ENCODE measurements at places on chromosomes 7 and 10.

GRCh38 chr10:96646301-96646700, 59.5 kb upstream of the TM9SF3 start:
- DNase-seq, result no peak

DNA sequence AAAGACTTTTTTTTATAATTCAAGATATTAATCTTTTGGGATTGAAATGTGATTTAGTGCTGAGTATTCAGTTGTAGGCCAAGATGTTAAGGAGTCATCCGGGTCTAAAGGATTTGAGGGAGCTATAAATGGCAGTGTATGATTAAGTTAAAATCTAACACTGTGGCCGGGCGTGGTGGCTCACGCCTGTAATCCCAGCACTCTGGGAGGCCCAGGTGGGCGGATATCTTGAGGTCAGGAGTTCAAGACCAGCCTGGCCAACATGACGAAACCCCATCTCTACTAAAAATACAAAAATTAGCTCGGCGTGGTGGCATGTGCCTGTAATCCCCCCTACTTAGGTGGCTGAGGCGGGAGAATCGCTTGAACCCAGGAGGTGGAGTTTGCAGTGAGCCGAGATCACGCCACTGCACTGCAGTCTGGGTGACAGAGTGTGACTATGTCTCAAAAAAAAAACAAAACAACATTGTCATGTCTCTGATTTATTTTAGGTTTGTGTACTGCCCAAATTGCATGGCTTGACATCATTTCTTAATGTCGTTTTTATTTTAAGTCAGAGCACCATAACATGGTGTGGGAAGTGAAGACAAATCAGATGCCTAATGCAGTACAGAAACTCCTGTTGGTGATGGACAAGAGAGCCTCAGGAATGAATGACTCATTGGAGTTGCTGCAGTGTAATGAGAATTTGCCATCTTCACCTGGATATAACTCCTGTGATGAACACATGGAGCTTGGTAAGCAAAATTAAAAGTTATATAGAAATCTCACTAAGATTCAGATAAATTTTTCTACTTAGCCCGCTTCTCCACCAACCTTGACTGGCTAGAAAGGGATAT, 10.7 kb downstream of the HBP1 start:
- DNase-seq, result no peak

- no peak for DNase-seq
These were observed 5.5 kb downstream of the GSTO1 start for GRCh38 chr10:104259999-104260774.

DNA sequence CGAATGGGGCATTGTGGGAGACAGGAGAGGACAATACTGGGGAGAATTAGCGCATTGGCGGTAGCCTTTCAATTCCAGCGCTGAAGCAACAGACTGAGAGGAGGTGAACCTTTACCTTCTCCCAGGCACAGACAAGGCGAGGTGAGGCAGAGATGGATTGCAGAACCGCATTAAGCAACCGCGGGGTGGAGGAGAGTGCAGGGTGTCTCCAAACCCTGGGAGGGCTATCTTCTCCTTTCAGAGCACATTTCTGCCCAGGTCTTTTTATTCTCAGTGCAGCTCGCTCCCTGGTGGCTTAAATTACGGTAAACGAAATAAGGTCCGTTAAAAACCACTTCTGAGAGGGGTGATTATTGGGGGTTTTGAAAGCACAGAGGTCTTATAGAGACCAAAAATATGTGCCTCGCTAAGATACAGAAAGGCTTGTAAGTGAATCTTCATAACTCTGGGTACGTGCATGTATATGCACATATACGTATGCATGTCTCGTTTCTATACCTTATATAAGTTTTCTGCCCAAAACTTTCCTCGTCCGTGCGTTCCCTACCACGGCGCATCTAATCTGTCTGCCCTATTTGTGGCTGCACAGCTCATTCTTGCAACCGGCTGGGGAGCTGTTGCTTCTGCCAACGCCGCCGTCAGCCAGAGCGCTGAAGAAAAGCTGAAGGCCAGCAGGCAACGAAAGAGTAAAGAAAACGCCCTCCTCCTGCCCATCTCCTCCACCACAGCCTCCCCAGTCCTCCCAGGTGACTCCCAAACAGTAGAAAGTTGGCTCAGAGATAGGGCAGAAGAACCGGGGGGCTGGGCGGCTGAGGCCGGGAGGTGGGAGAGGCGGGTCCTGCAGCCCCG, 895 bp upstream of the ZNF804B start:
- DNase-seq, result no peak

DNA sequence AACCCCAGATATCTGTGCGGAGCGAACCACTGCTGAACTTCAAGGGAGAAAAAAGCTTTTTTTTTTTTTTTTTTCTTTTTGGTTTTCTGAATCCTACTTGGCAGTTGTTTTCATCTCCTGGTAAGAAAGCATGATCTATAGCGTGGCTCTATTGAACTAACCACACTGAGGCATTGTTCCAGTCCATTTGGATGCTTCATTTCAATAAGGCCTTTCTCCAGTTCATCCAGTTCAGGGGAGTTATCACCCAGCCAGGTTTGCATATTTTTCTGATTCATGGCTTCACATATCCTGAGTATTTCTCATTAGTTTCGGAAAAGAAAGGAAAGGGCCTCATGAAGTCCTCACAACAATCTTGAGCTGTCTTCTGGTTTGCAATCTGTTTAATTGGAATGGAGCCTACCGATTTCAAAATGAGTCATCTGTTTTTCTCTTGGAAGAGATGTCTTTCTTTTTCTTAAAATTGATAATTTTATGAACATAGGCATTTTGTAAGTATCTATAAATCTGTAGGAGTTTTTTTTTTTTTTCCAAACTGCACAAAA, 93.1 kb upstream of the STEAP4 start:
- DNase-seq, result no peak

GRCh38 chr10:118115701-118116100, 69.0 kb upstream of the RAB11FIP2 start:
- no peak for DNase-seq

GRCh38 chr7:69237541-69237940, 360.7 kb upstream of the AUTS2 start:
- no peak for DNase-seq

DNA sequence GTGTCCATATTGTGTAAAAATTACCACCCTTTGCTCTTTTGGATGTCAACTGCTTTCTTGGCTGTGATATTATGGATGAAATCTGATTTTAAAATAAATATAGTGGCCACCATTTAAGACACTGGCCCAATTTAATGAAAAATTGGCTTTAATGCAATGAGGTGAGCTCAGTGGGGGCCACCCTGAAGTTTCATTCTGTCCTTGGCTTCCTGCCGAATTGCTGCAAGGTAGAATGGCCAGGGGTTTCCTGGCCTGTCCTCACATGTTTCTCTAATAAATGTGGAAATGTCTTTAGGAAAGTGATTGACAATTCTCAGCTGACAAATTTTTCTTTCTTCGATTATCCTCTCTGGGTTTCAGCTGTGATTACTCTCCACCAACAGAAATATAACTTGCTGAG, 36.0 kb downstream of the DYNC1I1 start:
- DNase-seq, result no peak

- DNase-seq, result no peak
These were observed 7.3 kb downstream of the PPIF start for GRCh38 chr10:79354615-79355014.

DNA sequence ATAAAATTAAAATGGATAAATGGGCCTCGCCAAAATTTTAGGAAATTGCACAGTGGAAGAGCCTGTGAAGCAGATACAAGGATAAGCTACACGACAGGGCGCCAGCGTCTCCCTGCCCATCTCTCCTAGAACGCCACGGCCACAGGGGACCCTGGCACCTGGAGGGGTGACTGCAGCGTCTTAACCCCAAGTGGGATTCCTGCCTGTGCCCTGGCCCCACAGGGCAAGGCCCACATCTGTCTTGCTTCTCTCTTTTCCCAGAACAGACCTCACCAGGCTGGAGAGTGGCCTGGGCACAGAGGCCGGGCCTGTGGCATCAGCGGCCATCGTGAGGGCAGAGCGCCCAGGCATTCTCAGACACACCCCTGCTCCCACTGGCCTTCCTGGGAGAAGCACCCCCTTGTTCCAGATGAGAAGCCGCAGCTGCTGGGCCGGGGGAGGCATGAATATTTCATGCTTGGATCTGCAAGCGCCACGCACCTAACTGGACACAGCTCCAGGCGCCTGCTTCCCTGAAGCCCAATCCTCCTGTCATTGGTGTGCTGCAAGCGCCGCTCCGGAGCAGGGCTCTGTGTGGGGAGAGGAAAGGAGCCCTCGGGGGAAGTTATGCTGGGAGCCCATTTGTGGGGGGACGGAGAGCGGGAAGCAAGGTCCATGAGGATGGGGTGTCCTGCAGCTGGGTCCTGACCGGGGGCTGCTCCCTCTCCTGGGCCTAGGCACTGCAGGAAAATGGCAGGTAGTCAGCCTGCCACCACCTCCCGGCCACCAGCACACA, 153.5 kb downstream of the ELFN1 start:
- DNase-seq, result no peak

GRCh38 chr7:108037140-108037539, 34.2 kb upstream of the LAMB1 start:
- DNase-seq, result no peak

DNA sequence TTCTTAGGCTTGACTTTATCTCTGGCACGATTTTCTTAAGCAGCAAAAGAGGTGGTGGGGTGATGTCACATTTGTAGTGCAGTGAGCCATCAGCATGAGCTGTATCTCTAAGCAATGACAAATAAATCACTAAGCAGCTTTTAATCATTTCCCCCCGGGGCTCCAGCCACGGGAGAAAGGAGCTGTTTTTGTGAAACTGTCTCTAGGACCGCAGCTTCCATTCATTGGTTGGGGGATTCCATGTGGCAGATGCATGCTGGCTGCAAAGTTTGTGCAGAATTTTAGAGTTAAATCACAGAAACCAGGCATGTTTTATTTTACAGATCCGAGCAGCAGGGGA, 464 bp downstream of the KIAA1217 start:
- no peak for DNase-seq

GRCh38 chr7:110830778-110831177, 260.1 kb upstream of the LRRN3 start:
- DNase-seq, result no peak

DNA sequence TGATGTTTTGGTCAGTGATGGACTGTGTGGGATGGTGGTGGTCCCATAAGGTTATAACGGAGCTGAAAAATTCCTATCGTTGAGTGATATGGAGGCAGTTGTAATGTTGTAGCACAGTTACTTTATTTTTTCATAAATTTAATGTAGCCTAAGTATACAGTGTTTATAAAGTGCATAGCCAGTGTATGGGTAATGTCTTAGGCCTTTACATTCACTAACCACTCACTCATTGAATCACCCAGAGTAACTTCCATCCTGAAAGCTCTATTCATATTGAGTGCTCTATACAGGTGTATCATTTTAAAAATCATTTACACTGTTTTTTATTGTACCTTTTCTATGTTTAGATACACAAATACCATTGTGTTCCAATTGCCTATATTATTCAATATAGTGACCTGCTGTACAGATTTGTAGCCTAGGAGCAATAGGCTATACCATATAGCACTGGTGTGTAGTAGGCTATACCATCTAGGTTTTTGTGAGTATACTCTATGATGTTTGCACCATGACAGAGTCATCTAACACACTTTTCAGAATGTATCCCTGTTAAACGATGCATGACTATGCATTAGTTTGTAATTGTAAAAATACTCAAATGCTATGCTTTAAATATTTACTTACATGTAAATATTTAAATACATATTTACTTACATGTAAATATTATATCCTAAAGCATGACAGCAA, 21.0 kb downstream of the PDCD4 start:
- DNase-seq, result no peak

DNA sequence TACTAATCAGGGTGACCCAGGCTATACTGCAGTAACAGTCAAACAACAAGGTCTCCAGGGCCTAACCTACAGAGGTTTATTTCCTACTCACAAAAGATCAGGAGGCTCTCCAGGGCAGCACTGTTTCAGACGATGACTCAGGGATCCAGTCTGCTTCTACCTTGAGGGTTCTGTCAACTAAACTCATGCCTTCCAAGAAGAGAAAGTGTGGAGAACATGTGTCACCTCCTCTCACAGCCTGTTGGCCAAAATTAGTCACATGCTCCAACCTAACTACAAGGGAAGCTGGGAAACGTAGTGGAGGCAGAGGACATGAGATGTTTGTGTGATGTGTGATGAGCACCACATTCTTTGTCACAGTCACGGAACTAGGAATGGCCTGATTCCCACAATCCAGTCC, 14.7 kb upstream of the INA start:
- no peak for DNase-seq

DNA sequence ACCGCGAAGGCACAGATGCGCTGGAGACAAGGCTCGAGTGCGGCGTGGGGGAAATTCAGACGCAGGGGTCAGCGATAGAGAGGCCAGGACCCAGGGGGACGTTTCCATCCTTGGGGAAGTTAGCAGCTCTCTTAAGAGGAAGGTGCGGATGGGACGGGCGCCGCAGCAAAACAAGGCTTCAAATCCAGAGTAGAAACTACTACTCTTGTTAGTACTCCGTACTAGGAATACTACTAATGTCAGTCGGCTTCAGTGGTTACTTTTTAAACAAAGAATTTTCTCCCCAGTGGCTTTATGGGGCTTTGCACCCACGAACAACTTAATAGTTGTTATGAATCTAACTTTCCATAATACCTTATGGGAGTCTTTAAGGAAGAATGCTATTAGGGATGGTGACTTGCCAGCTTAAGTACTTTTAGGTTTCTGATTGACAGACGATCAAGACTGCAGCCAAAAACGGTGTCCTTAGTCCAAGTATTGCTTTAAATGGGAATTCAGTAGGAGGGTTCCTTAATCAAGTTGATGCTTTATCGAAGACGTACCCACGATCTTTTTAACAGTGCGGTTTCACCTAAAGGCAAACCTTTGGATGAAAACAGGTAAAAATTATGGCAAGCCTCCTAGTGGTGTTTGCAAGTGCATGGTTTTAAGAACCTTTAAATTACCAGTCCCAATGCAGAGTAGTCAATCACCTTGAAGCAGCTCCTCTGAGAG, 812 bp upstream of the IDE start:
- DNase-seq, result no peak

DNA sequence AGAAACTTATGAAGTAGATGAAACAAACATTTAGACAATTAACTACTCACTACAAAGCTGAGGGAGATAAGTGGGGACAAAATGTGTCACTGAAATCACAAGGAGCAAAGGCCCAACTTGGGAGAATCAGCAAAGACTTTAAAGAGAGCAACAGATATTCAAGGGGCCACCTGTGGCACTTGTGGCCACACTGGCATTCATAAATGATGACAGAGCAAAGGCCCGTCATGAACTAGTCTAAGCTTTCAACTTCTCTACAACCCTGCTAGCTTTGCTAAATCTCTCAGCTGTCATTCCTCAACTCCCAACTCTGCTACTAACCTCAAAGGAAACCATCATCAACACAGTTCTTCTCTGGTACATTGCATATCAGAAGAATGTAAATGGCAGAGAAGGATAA, 178.4 kb downstream of the CPEB3 start:
- no peak for DNase-seq

GRCh38 chr7:4010923-4011656, 671.0 kb upstream of the FOXK1 start:
- no peak for DNase-seq

- DNase-seq, result no peak
These were observed 30.2 kb downstream of the PTPRN2 start for GRCh38 chr7:158557441-158557755.

GRCh38 chr10:4162571-4163286, 377.7 kb upstream of the KLF6 start:
- DNase-seq, result no peak

- no peak for DNase-seq
These were observed 7.8 kb downstream of the ABLIM1 start for GRCh38 chr10:114650266-114650665.
